HEK293T (cell line): ENCODE measurements at places on chromosomes 4 and X.

GRCh38 chrX:76439188-76439587 is 11.7 kb downstream of the MAGEE1 start:
- DNase-seq, result no peak

DNA sequence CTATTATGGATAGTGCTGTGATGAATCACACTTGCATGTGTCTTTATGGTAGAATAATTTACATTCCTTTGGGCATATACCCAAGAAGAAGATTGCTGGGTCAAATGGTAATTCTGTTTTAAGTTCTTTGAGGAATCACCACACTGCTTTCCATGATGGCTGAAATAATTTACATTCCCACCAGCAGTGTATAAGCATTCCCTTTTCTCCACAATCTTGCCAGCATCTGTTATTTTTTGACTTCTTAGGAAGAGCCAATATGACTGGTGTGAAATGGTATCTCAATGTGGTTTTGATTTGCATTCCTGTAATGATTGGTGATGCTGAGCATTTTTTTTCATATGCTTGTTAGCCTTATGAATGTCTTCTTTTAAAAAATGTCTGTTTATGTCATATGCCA is 1120.2 kb downstream of the ARAP2 start:
- DNase-seq, result no peak

- no peak for DNase-seq
Measured at GRCh38 chrX:95427389-95427788, 1257.3 kb upstream of the DIAPH2 start.

GRCh38 chr4:73788411-73788810 is 48.0 kb downstream of the CXCL8 start:
- DNase-seq, result no peak
